ENCODE measurements at places on chromosomes 6 and 20.

DNA sequence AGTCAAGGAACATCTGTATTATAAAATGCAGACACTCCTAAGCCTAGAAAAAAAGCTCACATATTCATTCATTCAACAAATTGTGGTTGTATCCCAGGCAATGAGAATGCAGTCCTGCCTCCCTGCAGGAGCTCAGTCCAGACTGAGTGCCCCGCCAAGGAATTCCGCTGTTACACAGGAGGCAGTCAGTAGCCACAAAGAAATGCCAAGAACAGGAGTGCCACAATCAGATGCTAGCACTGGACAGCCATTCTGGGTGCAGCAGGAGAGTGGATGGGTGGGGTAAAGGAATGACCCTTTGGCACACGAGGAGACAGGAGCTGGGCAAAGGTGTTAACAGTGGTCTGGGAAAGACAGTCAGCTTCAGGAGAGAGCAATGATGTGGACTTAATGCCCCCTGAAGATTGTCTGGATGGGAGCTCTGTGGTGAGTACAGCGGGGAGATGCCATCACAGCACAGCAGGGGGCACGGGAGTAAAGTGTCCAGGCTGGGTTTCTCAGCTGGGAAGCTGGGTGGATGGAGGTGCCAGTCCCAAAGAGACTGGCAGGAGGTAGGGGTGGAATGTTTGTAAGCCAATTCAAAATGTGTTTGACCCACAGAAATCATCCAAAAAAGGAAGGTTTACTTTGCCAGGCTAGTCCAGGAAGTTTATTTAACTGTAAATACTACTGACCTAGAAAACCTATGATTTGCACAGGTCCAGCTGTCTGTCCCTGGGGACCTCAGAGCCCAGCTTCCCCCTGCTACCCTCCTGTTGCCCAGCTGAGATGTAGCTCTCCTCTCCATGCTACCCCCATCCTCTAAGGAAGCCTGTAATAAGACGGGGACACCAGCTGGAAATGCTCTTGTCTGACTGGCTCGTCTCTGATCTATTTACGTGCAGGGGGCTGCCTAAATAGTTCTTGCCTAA lies 84.1 kb downstream of the SLC23A2 start:
- no peak for DNase-seq

- DNase-seq: no peak
These were observed 68.0 kb downstream of the OLIG3 start for GRCh38 chr6:137426007-137426689.

DNA sequence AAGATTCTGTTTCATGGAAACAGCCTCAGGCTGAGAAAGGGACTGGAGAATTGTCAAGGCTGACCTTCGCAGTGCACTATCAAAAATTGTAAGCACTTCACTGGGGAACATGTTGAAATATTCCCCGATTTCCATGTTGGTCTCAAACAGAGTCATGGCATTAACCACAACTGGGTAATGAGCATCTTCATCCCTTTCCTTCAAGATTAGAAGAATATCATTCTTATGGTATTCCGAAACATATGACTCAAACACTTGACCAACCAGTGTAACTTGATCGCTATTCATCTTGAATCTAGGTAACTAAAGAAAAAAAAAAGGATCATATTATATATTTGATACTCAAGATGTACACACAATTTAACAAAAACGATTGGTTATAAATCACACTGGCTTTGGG lies 3.5 kb downstream of the MCM9 start:
- no peak for DNase-seq

DNA sequence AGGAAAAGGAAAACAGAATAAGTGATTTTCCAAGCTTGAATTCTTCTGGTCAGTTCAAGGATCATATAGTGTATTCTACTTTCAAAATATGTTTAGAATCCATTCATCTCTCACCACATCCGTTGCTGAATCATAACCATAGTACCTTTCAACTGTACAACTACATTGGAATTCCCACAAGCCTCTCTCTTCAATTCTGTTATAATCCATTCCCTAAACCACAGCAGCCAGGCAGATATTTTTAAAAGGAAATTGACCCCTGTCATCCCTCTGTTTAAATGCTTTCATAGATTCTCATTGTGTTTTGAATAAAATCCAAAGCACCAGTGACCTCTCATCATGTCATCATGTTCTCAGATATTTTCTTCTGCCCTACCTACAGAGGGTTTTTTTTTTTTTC lies 412.7 kb downstream of the GRIK2 start:
- no peak for DNase-seq

GRCh38 chr6:118708055-118708454 lies 56.7 kb upstream of the CEP85L start:
- DNase-seq: no peak

DNA sequence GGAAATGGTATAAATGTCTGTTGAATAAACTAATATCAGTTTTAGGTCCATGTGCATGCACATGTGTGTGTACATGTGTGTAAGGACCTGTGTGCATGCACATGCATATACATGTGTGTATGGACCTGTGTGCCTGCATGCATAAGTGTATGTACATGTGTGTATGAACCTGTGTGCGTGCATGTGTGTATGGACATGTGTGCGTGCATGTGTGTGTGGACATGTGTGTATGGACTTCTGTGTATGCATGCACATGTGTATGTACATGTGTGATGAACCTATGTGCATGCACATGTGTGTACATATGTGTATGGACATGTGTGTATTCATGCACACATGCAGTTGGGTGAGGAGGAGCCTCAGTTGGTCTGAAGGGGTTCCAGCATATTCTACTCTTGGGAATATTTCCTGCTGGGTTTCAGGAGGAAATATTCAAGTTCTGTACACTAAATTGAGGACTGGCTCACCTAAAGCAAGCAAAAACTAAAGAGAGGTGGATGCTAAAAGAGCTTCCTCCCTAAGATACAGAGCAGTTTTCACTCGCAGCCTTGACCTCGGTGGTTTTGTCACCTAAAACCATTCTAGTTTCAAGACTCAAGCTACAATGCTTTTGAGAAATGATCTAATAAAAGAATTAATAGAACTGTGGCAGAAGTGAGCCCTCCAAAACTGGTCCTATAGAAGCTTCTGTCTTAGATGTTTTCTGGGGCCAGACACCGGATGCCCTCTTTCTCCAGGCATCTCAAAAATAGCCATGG lies 742.8 kb downstream of the MAFB start:
- no peak for DNase-seq

DNA sequence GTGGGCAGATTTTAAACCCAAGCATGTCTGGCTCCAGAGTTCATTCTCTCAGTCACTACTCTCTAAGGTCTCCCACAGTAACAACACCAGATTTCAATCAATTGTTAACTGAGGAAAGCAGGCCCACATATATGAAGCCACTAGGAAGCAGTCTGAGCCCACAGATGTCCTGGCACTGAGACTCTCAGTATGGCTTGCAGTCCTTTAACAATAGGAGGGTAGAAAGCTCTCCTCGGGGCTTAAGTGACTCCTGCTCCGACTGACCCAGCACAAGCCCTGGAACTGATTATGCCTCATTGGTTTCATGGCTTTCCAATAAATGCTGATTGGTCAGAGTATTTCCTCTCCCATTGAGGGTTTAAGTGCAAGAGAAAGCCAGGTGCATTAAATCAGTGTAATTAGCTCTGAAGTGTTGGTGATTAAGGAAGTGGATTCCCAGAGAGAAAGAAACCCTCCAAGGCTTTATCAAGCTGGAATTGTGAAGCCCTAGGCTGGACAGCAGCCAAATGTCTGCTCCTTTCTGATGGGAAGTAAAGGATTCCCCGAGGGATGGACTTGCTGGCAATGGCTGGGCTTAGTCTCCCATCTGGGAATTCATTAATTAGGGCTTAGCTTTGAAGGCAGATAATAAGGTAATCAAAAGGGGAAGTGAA lies 76.6 kb upstream of the PROKR2 start:
- DNase-seq: no peak

All from activated CD4-positive, alpha-beta T cell treated with anti-CD3 and anti-CD28 coated beads for 24 hours (primary cell).